ENCODE measurements at places on chromosomes 13 and 19. TPM values are rescaled to one million over a fixed set of nuclear protein-coding genes. Genes with fewer than 3 reads are reported as not detected.

- no peak for DNase-seq
These were observed 54.0 kb upstream of the POSTN start for GRCh38 chr13:37652596-37652995.

DNA sequence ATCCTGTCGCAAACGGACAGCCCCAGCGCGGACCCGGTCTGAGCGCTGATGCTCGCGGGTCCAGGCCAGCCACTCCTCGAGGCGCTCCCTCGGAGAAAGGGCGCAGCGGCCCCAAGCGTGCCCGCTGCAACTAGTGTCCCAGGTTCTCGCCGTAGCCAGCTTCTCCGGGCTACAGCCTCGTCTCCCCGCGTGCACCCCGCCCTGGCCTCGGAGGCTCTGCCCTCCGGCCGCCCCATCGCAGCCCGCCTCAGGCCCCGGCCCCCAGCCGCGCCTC is 487 bp downstream of the FLT1 start:
- no peak for DNase-seq

DNA sequence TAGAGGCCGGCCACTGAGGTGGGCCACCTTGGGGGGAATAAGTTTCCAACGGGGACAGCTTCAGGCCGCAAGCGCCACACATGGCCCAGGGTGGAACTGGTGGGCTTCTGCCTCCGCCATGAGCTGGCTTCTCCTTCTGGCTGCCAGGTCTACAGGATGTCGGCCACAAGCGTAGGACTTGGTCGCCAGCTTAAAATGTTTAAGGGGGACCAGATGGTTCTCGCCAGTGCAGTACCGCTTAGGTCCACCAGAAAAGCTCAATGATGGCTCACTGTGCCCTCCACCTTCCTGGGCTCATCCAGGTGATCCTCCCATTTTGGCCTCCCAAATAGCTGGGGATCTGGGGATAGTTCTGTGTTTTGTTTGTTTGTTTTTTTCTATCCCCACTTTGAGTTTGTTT is 38.7 kb upstream of the ZNF254 start:
- no peak for DNase-seq

GRCh38 chr19:3458229-3459088 is 21.9 kb downstream of the SMIM24 start:
- DNase-seq = no peak

- DNase-seq = no peak
These were observed 862.1 kb upstream of the MIR17HG start for GRCh38 chr13:90485436-90485835.

DNA sequence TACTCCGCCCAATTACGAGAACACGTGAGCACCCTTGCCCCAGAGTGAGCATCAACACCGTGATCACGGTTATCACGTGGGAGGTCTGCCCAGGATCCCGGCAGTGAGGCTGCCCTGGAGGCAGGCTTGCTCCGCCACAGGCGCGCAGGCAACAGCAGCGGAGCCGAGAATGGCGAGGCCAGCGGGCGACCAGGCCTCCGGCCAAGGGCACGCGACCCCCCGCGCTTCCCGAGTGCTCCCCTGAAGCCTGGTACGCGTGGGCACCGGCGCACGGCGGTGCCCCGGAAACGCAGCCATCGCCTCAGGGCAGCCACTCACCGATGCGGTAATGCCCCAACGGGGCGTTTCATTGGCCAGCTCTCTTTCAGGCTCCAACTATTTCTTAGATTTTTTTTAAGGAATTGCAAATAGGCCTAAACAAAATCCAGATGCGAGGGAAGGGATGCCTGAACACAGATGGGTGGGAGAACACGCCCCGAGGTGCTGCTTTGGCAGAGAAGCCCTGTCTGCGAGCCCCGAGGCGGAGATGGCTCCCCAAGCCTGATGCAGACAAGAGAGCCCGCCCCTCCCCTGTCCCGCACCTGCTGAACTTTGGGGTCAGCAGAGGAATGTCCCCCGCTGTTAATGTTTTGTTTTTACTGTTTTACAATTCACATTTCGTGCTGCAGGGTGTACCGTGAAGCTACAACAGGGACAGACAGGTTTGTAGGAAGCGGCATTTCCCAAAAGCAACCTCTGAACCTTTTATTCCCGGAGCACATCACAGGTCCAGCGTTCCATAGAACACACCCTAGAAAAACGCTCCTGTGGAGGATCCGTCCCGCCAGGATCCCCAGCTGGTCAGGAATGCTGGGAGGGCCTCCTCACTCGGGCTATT is 132.7 kb downstream of the ZDHHC20 start:
- peak; percentile 30 for DNase-seq

DNA sequence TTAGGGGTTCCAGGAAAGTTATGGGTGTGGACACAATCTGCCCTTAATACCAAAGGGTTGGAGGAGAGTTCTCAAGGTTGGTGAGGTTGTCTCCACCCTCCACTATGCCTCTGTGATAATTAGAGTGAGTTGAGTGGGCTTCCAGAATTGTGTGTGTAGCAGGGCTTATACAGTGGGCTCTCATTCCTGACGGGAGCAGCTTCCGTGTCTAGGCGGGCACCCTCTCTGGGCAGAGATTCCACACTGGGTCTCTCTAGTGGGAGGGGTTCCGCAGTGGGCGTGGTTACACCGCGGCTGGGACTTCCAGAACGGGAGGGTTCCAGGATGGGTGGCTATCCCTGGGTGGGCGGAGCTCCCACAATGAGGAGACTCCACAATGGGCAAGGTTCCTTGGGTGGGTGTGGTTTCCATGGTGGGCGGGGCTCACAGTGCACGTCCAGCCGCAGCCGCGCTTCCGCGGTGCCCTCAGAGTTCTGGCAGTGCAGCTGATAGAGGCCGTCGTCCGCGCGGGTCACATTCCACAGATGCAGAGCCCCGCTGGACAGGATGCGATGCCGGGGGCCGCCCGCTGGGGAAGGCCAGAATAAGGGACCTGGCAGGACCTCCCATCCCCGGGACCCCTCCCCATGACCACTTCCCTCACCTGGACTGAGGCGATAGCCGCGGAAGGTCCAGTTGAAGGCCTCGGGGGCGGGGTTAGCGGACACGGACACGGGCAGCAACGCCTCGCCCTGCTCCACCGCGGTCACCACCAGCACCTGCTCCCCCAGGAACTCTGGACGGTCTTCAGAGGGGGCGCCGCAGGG is 8.4 kb downstream of the NPHS1 start:
- DNase-seq = no peak

DNA sequence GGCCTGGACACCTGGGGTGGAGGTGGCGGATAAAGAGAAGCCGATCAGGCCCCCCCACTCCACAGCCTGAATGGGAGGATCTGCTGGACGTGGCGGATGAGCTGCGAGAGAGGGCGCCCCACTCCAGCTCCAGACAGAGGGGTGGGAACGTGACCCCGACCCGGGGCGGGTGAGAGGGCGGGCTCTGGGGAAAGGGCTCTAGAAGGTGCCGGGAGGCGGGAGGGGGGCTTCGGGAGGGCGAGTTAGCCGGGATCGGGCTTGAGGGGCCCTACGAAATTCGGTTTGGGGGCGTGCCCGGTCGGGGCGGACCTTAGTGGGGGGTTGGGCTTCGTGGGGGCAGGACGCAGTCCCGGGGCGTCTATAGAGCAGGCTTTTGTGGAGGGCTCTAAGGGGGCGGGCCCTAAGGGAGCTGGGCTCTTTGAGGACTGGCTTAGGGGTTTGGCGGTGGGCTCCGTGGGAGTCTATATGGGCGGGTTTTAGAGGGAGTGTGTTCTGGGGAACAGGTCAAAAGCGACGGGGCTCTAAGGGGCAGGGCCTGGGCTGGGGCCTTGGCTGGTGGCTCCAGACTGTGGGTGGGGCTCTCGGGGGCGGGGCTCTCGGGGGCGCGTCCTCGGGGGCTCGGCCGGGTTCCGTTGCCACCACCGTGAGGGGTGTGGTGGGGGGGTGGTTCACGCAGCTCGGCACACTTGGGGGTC is 4.1 kb upstream of the NANOS3 start:
- DNase-seq = no peak

GRCh38 chr13:37869756-37870488 is at the start of gene TRPC4:
Gene TRPC4, minus strand, starts transcription at chr13:37869772. Its CDS starts 86,439 bp downstream, at chr13:37783333.
- peak; percentile 37 for DNase-seq

Gene RNF17
- not detected for total RNA-seq

Gene LIG4
- 3.1 TPM for total RNA-seq

Gene ZNF763
- 2.0 TPM for total RNA-seq

Gene ADGRE3
- not detected for total RNA-seq

Gene FXYD1
- 2.0 TPM for total RNA-seq

Gene ZNF626
- not detected for total RNA-seq

Gene AMER2
- not detected for total RNA-seq
